ENCODE measurements at places on chromosomes 7 and 10. TPM values are rescaled to one million over a fixed set of nuclear protein-coding genes. Genes with fewer than 3 reads are reported as not detected.

- DNase-seq: no peak
These were observed 117.5 kb downstream of the SH3PXD2A start for GRCh38 chr10:103737735-103738367.

DNA sequence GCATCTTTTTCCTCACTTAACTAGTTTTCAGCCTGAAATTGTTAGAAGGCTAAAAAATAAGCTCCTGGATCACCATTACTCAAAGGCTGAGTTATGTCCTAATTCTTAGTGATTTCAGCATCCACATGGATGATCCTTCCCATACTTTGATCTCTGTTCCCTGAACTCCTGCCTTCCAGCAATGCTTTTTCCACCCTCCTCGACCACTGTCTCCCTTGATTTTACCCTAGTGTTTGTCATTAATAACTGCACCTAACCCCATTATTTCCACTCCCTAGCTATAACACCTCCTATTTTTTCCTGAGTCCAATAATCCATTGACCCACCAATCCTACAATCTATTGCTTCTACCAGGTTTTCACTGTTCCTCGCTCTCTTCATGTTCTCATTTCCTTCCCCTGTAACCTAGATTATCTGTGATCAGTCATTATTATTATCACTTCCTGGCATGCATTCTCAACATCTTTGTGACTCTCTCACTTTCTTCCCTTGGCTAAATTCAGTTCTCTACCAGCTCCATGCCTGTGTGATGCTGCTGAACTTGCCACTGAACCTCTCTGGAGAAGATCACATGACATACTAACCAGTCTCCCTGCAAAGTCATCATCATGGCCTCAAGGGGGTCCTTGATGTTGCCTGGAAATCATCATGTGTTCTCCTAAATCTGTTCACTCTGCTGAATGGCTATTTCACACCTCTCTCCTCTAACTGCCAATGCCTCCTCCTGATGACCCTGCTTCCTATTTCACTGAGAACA lies 6.5 kb upstream of the CALU start:
- DNase-seq: no peak

SDHAF3 gene
- 20.5 TPM for total RNA-seq

ABCB4 gene
- total RNA-seq: 4.2 TPM

TRPV5 gene
- total RNA-seq: not detected

Data from left ventricle myocardium inferior (tissue), 1 donor.